ENCODE measurements at places on chromosomes 6 and 20.

DNA sequence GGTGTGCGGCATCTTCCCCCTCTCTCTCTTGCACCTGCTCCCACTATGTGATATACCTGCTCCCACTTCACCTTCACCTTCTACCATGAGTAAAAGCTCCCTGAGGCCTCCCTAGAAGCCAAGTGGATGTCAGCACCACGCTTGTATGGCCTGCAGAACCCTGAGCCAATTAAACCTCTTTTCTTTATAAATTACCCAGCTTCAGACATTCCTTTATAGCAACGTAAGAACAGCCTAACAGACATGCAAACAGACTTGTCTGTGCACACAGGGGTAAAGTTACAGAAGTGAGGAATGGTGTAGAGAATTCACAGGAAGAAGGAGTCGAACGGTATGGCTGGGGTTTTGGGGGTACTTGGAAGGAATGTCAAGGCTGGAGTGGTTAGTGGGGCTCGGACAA is 14.8 kb upstream of the TGM2 start:
- no peak for DNase-seq

DNA sequence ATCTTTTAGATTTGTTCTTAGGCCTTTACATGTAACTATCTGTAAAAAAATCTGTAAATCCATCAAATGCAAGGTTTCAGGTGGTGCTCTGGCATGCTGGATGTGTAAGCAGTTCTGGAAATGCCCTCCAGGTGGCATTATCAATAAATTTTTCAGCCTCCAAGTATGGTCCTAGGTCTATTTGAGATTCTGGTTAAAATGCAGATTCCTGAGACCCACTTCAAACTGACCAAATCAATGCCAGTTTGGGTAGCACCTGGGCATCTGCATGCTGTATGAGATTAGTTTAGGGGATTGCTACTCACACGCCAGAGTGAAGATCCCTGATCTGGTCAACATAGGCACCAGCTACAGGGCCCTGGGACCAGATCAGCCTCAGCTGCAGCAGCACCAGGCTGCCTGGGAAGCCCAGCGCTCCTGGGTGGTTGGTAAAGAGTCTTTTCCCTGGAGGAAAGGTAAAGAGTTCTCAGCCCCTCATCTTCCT is 507.3 kb upstream of the CITED2 start:
- peak; percentile 74 for DNase-seq

- no peak for DNase-seq
These were observed 14.7 kb downstream of the SESN1 start for GRCh38 chr6:109079981-109080380.

- peak; percentile 64 for DNase-seq
These were observed 70.2 kb downstream of the RIN2 start for GRCh38 chr20:19828232-19828631.

- no peak for DNase-seq
These were observed 164.2 kb downstream of the SLC24A3 start for GRCh38 chr20:19376451-19377229.

GRCh38 chr6:117506907-117507306 is 24.4 kb downstream of the DCBLD1 start:
- DNase-seq: no peak

- DNase-seq: no peak
These were observed 198.2 kb downstream of the PRL start for GRCh38 chr6:22098601-22099031.

GRCh38 chr20:49247169-49247723 is 28.0 kb downstream of the DDX27 start:
- DNase-seq: no peak

DNA sequence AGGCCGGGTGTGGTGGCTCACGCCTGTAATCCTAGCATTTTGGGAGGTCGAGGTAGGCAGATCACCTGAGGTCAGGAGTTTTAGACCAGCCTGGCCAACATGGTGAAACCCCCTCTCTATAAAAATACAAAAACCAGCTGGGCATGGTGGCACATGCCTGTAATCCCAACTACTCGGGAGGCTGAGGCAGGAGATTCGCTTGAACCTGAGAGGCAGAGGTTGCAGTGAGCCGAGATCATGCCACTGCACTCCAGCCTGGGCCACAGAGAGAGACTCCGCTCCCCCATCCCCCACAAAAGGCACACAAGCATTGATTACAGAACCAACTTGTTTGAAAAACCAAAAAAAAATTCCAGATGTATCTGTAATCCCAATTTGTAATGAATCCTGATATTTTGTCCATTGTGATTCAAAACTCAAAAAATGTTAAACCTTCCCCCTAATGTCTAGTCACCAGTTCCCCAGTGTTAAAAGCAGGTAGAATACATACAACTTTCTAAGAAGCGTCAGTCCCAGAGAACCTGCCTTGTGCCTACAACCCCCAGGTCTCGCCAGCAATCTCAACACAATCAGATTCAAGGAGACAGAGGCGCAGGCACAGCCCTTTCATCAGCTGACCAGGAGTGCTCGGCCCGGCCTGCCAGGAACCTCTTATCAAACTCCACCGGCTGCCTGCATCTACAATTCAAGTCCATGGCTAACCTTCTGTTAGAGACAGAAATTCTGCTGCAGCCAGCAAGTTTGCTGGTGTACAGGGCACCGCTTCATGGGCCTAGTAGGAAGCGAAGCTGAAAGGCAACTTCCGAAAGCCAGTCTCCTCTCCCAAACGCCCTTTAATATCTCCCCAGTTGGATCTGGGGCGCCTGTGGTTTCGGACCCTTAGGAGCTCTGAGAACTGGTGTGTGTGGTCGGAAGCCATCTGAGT is 2.1 kb downstream of the EZR start:
- peak; percentile 70 for DNase-seq

- no peak for DNase-seq
These were observed 55.4 kb downstream of the ANKRD60 start for GRCh38 chr20:58173091-58173490.

GRCh38 chr6:7589949-7590917 is at the start of gene SNRNP48:
TSS of gene SNRNP48 (plus strand) at chr6:7590198. CDS start at chr6:7590258, 60 bp downstream.
- DNase-seq: peak; percentile 95

GRCh38 chr6:137756788-137757187 is 110.3 kb upstream of the TNFAIP3 start:
- no peak for DNase-seq

- no peak for DNase-seq
These were observed 21.9 kb downstream of the ATXN1 start for GRCh38 chr6:16739329-16739801.

GRCh38 chr20:23451956-23452487 is 654 bp downstream of the CST11 start:
- no peak for DNase-seq
